ENCODE measurements at places on chromosomes 11 and 22. TPM values are rescaled to one million over a fixed set of nuclear protein-coding genes. Genes with fewer than 3 reads are reported as not detected.
A peak's percentile ranks its signal among the peaks of the same experiment; 100 is the strongest.

- no peaks in the 10 kb centered on the region for H3K4me1 ChIP-seq
- peak overlapping the region; percentile 90 for H3K27ac ChIP-seq
- no peaks in the 10 kb centered on the region for H3K27me3 ChIP-seq
Observed at GRCh38 chr11:118194835-118195627, 18.6 kb upstream of the SCN2B start.

DNA sequence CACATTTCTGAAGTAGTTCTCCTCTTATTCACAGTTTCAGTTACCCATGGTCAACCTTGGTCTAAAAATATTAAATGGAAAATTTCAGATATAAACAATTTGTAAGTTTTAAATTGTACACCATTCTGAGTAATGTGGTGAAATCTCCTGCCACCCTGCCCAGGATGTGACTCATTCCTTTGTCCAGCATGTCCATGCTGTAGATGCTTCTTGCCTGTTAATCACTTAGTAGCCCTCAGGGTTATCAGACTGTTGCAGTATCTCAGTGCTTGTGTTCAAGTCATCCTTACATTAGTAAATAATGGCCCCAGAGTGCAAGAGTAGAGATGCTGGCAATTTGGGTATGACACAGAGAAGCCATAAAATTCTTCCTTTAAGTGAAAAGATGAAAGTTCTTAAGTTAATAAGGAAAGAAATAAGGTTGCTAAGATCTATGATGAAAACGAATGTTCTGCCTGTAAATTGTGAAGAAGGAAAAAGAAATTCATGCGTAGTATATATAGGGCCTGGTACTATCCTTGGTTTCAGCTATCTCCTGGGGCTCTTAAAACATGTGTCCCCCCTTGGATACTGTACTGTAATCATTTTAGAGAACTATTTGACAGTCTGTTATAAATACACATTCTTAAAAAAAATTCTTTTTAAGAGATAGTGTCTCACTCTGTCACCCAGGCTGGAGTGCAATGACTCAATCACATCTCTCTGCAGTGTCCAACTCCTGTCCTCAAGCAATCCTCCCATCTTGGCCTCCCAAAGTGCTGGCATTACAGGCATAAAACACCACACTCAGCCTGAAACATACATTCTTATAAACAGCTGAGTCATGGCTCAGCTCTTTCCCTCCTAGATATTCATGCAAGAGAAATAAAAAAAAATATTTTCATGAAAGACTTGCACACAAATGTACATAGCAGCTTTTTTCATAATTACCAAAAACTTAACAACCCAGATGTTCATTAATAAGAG, 31.3 kb downstream of the MTNR1B start:
- H3K36me3 ChIP-seq = no peaks in the 10 kb centered on the region
- no peak for DNase-seq
- H3K27me3 ChIP-seq = no peaks in the 10 kb centered on the region
- H3K4me3 ChIP-seq = no peak overlapping the region
- no peak overlapping the region for H3K27ac ChIP-seq

DNA sequence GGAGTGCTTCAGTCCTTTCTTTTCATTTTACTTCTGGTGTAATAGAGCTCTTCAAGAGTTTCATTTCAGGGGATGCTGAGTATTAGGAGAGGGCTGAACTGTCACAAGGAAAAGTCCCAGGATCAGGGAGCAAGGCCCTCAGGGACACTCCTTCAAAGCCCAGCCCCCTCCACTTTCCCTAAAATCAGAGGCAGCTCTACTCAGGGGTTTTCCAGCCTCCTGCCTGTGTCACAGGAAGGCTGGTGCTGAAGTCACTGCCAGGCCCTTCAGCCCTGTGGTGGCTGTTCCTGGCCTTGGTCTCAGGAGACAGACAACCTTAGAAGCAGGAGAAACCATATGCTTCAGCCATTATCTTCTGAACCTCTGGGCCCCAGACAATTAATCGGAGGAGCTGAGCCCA, 36.4 kb upstream of the KIRREL3 start:
- no peaks in the 10 kb centered on the region for H3K27me3 ChIP-seq
- no peak overlapping the region for H3K4me3 ChIP-seq
- H3K27ac ChIP-seq = no peak overlapping the region

GRCh38 chr11:135043434-135043833, 631.4 kb upstream of the B3GAT1 start:
- no peaks in the 10 kb centered on the region for H3K36me3 ChIP-seq
- H3K27ac ChIP-seq = no peak overlapping the region
- H3K4me3 ChIP-seq = no peak overlapping the region
- no peak for DNase-seq
- no peaks in the 10 kb centered on the region for H3K27me3 ChIP-seq

- H3K27ac ChIP-seq = peak overlapping the region; percentile 98
Observed at GRCh38 chr11:113874581-113875233, 665 bp downstream of the USP28 start.

- no peak overlapping the region for H3K4me3 ChIP-seq
- no peak overlapping the region for H3K27ac ChIP-seq
- H3K27me3 ChIP-seq = no peaks in the 10 kb centered on the region
- no peaks in the 10 kb centered on the region for H3K36me3 ChIP-seq
- DNase-seq = no peak
- no peaks in the 10 kb centered on the region for H3K4me1 ChIP-seq
Observed at GRCh38 chr11:13949876-13950275, 12.6 kb upstream of the SPON1 start.

- DNase-seq = no peak
- peaks cover 5% of the 10 kb centered on the region for H3K27me3 ChIP-seq
- H3K36me3 ChIP-seq = no peaks in the 10 kb centered on the region
- no peaks in the 10 kb centered on the region for H3K4me1 ChIP-seq
Observed at GRCh38 chr22:20964799-20965103, 2.3 kb upstream of the AIFM3 start.

GRCh38 chr11:62461740-62462507, 43.1 kb downstream of the SCGB1A1 start:
- no peak overlapping the region for H3K27ac ChIP-seq
- H3K27me3 ChIP-seq = no peaks in the 10 kb centered on the region
- no peak overlapping the region for H3K4me3 ChIP-seq

GRCh38 chr11:122900587-122901202, 18.1 kb downstream of the JHY start:
- no peaks in the 10 kb centered on the region for H3K27me3 ChIP-seq
- no peaks in the 10 kb centered on the region for H3K4me1 ChIP-seq
- H3K27ac ChIP-seq = no peak overlapping the region
- H3K36me3 ChIP-seq = no peaks in the 10 kb centered on the region
- H3K4me3 ChIP-seq = no peak overlapping the region

GRCh38 chr22:41799486-41800347, 762 bp upstream of the CCDC134 start:
- H3K27ac ChIP-seq = peak overlapping the region; percentile 86
- peak; percentile 59 for DNase-seq
- H3K4me1 ChIP-seq = peaks cover 22% of the 10 kb centered on the region
- peak overlapping the region; percentile 91 for H3K4me3 ChIP-seq
- H3K36me3 ChIP-seq = no peaks in the 10 kb centered on the region
- H3K27me3 ChIP-seq = no peaks in the 10 kb centered on the region

GRCh38 chr11:77428598-77428997, 45.3 kb downstream of the PAK1 start:
- no peaks in the 10 kb centered on the region for H3K27me3 ChIP-seq
- H3K4me3 ChIP-seq = no peak overlapping the region
- DNase-seq = no peak
- no peaks in the 10 kb centered on the region for H3K36me3 ChIP-seq

DNA sequence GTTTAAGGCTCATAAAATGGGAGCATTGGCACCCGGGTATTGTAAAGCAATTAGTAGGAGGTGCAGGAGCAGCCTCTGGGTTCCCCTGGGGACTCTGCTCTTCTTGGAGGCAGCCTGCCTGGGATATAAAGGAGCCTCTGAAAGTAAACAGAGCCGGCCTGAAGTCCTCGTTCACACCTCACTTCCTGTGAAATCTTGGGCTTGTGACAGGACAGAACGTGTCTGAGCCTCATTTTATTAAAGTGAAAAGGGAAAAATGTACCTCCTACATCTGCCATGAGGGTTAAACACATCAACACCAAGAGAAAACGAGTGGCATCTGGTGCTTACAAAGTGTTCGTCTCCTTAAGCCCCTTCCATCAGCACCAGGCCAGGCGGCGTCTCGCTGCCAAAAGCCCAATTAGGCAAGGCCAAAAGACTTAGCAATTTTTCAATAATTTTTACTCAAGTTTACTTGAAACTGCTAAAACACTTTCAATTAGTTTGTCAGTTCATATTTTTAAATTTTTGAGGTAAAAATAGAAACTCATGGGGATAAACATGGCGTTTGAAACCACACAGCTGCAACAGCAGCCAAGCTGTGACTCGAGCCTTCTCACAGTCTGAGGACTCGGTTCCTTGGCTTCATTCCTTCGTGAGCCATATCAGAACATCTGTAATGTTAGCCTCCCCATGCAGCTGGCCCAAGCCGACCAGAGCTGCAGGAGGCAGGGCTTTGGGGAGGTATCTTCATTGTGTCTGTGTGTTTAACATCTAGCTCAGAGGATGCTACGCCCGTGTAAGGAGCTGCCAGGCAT, 33.6 kb downstream of the MAP6 start:
- H3K4me1 ChIP-seq = peaks cover 6% of the 10 kb centered on the region
- no peaks in the 10 kb centered on the region for H3K36me3 ChIP-seq
- peak overlapping the region; percentile 35 for H3K27ac ChIP-seq
- no peak overlapping the region for H3K4me3 ChIP-seq

- peaks cover 21% of the 10 kb centered on the region for H3K4me1 ChIP-seq
- DNase-seq = no peak
- H3K4me3 ChIP-seq = no peak overlapping the region
Observed at GRCh38 chr22:33476716-33477115, 418.5 kb upstream of the SYN3 start.

- H3K36me3 ChIP-seq = no peaks in the 10 kb centered on the region
- H3K27me3 ChIP-seq = no peaks in the 10 kb centered on the region
- H3K4me1 ChIP-seq = peaks cover 58% of the 10 kb centered on the region
- peak overlapping the region; percentile 91 for H3K27ac ChIP-seq
- no peak overlapping the region for H3K4me3 ChIP-seq
- DNase-seq = peak; percentile 24
Observed at GRCh38 chr11:12693094-12693478, 18.9 kb downstream of the TEAD1 start.

- DNase-seq = no peak
Observed at GRCh38 chr11:35295751-35296150, 123.6 kb downstream of the SLC1A2 start.

- peaks cover 5% of the 10 kb centered on the region for H3K27me3 ChIP-seq
- no peaks in the 10 kb centered on the region for H3K4me1 ChIP-seq
- H3K27ac ChIP-seq = no peak overlapping the region
Observed at GRCh38 chr22:45097061-45097460, 66.7 kb upstream of the NUP50 start.

- peak; percentile 25 for DNase-seq
- no peak overlapping the region for H3K27ac ChIP-seq
- H3K4me3 ChIP-seq = peak overlapping the region; percentile 14
- H3K36me3 ChIP-seq = no peaks in the 10 kb centered on the region
- H3K27me3 ChIP-seq = peaks cover 32% of the 10 kb centered on the region
Observed at GRCh38 chr11:17014833-17015626, 816 bp upstream of the PLEKHA7 start.

DNA sequence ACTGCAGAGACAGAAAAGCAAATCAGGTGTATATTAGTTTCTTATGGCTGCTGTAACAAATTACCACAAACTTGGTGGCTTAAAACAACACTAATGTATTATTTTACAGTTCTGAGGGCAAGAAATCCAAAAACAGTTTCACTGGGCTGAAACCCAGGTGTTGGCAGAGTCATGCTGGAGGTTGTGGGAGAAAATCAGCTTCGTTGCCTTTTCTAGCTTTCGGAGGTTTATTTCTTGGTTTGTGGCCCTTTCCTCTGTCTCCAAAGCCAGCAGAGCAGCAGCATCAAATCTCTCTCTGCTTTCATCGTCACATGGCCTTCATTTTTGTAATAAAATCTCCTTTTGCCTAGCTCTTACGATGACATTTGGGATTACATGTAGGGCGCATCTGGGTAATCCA, 33.0 kb upstream of the OR6M1 start:
- H3K27me3 ChIP-seq = no peaks in the 10 kb centered on the region
- H3K4me1 ChIP-seq = no peaks in the 10 kb centered on the region
- H3K27ac ChIP-seq = no peak overlapping the region
- H3K4me3 ChIP-seq = no peak overlapping the region

DNA sequence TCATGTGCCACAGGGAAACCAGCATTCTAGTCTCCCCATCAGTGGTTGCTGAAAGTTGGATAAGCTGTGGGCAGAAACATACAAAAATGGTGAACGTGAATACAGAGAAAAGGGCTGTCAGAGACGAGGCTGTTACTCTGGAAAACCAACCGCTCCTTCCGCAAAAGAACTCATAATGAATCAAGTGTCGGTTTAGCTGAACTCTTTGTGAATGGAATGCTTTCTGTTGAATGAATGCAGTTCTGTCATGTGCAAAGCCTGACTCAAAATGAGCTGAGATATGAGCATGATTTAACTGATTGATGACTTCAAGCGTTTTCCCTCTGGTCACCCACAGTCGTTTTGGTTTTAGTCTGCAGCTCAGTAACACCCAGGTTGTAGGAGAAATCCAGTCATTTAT, 298.3 kb downstream of the ETS1 start:
- no peak overlapping the region for H3K4me3 ChIP-seq
- peaks cover 7% of the 10 kb centered on the region for H3K4me1 ChIP-seq
- H3K27ac ChIP-seq = no peak overlapping the region
- H3K27me3 ChIP-seq = no peaks in the 10 kb centered on the region
- no peak for DNase-seq
- H3K36me3 ChIP-seq = no peaks in the 10 kb centered on the region

- H3K27me3 ChIP-seq = peaks cover 20% of the 10 kb centered on the region
- H3K4me1 ChIP-seq = no peaks in the 10 kb centered on the region
- H3K4me3 ChIP-seq = peak overlapping the region; percentile 30
- peak; percentile 52 for DNase-seq
- H3K36me3 ChIP-seq = no peaks in the 10 kb centered on the region
- H3K27ac ChIP-seq = no peak overlapping the region
Observed at GRCh38 chr11:2268729-2269600, 1.4 kb downstream of the ASCL2 start.

Gene PAMR1
- total RNA-seq = 1.8 TPM

Gene ANO1
- 7.8 TPM for total RNA-seq

Gene GGTLC2
- not detected for total RNA-seq

Gene CALCA
- total RNA-seq = 3.4 TPM

Gene SELENOO
- total RNA-seq = 15.6 TPM

Gene C11orf86
- not detected for total RNA-seq

Gene OR5D16
- not detected for total RNA-seq

Gene FGF19
- total RNA-seq = not detected

Gene MRGPRX4
- not detected for total RNA-seq

Gene OR51E2
- total RNA-seq = not detected

Gene CECR2
- 14.5 TPM for total RNA-seq

Gene CREB3L1
- 16.8 TPM for total RNA-seq

Gene APOBEC3F
- 7.7 TPM for total RNA-seq

Data from lung (tissue), 17 donors.